ENCODE measurements at places on chromosomes 11 and 22. TPM values are rescaled to one million over a fixed set of nuclear protein-coding genes. Genes with fewer than 3 reads are reported as not detected.

RIMBP3B gene
- total RNA-seq: not detected

MRPL16 gene
- total RNA-seq: 32.3 TPM

CENPM gene
- total RNA-seq: 12.6 TPM

TP53AIP1 gene
- total RNA-seq: not detected

CCDC116 gene
- 0.38 TPM for total RNA-seq

TMPRSS6 gene
- not detected for total RNA-seq

CATSPERZ gene
- 0.38 TPM for total RNA-seq

C11orf21 gene
- total RNA-seq: not detected

OR5F1 gene
- total RNA-seq: not detected

CDCA5 gene
- total RNA-seq: 9.5 TPM

PAFAH1B2 gene
- total RNA-seq: 201 TPM

ZP1 gene
- not detected for total RNA-seq

LGALS1 gene
- 2,855 TPM for total RNA-seq

SCN3B gene
- 1.7 TPM for total RNA-seq

RAG1 gene
- total RNA-seq: 1.9 TPM

RAC2 gene
- 82.8 TPM for total RNA-seq

IL17REL gene
- under 0.01 TPM for total RNA-seq

PDE2A gene
- total RNA-seq: 93.7 TPM

MICAL2 gene
- 179 TPM for total RNA-seq

FREY1 gene
- 2.6 TPM for total RNA-seq

CELSR1 gene
- total RNA-seq: 26.1 TPM

E2F8 gene
- 7.5 TPM for total RNA-seq

MS4A7 gene
- not detected for total RNA-seq

PIWIL4 gene
- total RNA-seq: 0.65 TPM

CBLIF gene
- total RNA-seq: not detected

CDC42EP1 gene
- total RNA-seq: 42.1 TPM

KDM4D gene
- 1.3 TPM for total RNA-seq

FOLH1 gene
- total RNA-seq: 0.33 TPM

GTSE1 gene
- 8.8 TPM for total RNA-seq

SCGB1D2 gene
- not detected for total RNA-seq

SYT12 gene
- total RNA-seq: not detected

CNGA4 gene
- total RNA-seq: not detected

TSGA10IP gene
- not detected for total RNA-seq

CECR2 gene
- 0.10 TPM for total RNA-seq

MS4A6E gene
- total RNA-seq: not detected

XRRA1 gene
- 15.0 TPM for total RNA-seq

CCDC81 gene
- total RNA-seq: 0.96 TPM

WT1 gene
- not detected for total RNA-seq

SYCE3 gene
- total RNA-seq: not detected

PANX2 gene
- total RNA-seq: 1.6 TPM

ANGPTL5 gene
- total RNA-seq: 0.19 TPM

OR8H1 gene
- total RNA-seq: not detected

FAM76B gene
- 29.4 TPM for total RNA-seq

KCNJ1 gene
- 0.33 TPM for total RNA-seq

IFITM5 gene
- total RNA-seq: not detected

FAM227A gene
- total RNA-seq: 2.3 TPM

PDXP gene
- total RNA-seq: 15.4 TPM

MAJIN gene
- total RNA-seq: not detected

All from vein endothelial cell (primary cell).